ENCODE measurements at places on chromosomes 1 and 21.

- no peak for DNase-seq
Measured at GRCh38 chr1:115725600-115725999, 42.9 kb downstream of the CASQ2 start.

- no peak for DNase-seq
Measured at GRCh38 chr1:156910309-156910782, 10.1 kb upstream of the LRRC71 start.

DNA sequence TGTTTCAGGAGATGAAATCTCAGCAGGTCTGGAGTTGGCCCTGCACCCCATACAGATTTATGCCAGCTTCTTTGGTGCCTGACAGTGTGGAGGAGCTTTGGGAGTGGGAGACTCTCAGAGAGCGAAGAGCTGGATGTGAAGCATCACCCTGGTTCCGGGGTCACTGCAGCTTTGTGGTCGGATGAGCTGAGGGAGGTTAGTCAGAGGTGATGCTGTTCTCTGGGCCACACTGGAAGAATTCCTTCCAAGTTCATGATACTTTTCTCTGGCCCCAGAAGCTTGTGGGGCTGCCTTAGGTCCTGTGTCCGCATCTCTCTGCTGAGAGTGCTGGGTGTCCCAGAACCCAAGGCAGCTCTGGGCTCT lies 467.8 kb downstream of the CAMTA1 start:
- DNase-seq, result no peak

GRCh38 chr1:226738421-226738994 lies 574 bp downstream of the ITPKB start:
- DNase-seq, result no peak

- DNase-seq, result no peak
Measured at GRCh38 chr1:68188060-68188538, 44.2 kb downstream of the WLS start.

DNA sequence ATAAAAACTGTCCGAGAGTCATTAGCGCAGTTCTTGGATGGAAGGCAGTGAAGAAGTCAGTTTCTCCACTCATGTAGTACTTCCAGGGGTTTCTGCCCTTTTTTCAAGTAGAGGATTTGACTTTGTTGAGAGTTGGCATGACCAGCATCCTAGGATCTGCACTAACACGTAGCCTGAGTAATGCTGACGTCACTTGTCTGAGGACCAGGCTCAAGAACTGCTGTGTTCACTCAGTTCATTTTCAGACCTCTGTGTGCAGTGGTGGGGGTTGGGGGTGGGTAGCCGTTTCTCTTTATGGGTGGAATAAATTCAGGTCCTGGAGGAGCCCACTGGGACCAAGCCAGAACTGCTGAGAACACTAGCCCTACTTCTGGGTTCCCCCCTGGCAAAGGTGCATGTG lies 53.3 kb downstream of the MRPS6 start:
- no peak for DNase-seq

GRCh38 chr1:109619576-109620400 lies at the start of the genes AMPD2 and GNAT2:
Gene AMPD2 (plus strand): TSS chr1:109619837. CDS start chr1:109621176, 1,339 bp downstream.
Gene GNAT2 (minus strand): TSS chr1:109619616. CDS start chr1:109612870, 6,746 bp downstream.
- DNase-seq, result peak; percentile 57

DNA sequence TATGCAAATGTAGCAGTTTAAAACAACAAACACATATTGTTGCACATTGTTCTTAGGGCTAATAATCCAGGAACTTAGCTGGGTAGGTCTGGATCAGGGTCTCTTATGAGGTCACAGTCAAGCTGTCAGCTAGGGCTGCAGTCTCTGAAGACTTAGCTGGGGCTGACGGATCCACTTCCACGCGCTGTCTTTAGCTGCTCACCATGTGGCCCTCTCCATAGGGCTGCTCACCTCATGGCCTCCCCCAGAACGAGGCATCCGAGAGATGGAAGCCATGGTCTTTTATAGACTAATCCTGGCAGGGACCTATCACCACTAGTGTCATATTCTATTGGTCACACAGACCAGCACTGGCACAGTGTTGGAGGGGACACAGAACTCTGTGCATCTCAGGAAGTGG lies 8.7 kb upstream of the OXCT2 start:
- no peak for DNase-seq

DNA sequence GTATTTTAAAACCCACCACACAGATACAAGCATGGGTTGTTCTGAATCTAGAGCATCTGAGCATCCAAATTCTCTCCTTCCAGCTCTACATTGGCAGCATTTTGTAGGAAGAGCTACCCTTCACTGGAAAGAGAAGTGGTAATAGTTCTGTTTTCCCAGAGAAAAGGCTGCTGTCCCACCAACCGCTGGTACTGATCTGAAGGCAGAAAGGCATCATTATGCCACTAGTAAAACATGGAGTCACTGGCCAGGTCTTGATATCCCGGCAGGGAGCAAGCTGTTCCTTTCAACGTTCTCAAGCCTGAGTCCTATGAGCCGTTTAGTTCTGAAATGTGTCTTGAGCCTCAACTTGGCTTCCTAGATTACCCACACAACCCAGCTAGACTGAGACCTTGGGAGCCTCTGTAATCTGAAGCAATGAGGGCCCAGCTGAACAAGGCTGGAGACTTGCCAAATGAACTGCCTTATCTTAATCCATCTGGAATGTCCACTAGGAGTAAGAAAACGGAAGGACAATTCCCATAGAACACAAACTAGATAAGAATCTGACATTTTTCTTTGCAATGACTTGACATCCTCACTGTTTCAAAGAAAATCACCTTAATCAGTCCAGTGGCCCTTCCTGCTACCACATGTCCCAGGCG lies 116.8 kb downstream of the KCNH1 start:
- DNase-seq, result peak; percentile 83

DNA sequence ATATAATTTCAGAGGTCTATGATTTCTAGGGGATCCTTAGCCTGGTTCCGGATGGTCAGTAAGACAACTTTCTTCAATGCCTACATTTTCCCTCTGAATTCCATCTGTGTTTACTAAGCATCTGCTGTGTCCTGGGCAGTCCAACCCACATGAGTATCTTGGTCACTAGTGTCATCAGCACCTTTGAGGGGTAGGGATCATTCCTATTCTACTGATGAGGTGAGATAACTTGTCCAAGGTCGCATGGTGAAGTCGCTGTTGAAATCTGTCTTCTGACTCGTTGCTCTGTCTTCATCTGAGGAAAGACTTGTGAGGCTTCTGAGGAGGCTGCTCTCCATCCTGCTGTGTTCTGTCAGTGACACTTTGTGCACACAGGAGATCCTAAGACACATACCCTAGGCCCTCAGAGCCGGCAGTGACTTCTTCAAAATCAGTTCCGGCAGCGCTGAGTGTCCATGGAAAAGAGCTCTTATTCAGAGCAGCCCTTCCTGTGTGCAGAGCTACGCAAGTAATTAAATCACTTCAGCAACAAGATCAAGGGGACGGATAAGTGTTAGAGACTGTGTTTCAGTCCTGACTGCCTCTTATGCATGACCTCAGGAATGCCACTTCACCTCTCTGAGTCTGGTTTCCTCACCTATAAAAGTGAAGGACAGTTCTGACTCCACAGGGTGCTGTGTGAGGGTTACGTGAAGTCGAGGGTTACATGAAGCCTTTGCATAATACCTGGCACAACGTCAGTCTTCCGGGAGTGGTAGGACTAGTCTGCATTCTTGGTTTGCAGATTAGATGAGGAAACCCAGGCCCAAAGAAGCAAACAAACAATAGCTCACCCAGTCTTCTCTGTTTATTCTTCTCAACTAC lies 28.4 kb downstream of the AK2 start:
- DNase-seq, result no peak

GRCh38 chr1:112707221-112708001 lies 484 bp upstream of the RHOC start:
- DNase-seq, result peak; percentile 79

DNA sequence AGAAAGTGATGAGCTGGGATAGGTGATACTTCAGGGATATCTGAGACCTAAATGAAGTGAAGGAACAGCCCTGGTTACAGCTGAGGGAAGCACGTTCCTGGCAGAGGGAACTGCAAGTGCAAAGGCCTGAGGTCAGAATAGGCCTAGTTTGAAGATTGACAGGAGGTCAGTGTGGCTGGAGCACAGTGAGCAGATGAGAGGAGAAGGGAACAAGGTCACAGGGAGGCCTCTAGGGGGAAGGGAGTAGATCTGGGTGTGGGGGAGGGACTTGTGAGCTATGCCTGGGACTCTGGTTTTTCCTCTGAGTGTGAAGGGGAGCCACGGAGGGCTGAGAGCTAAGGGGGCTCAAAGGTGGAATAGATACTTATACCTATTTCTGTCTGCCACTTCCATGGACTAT lies 736.4 kb downstream of the MATN1 start:
- DNase-seq, result no peak

- DNase-seq, result no peak
Measured at GRCh38 chr1:156070548-156070947, 9.6 kb downstream of the RAB25 start.

DNA sequence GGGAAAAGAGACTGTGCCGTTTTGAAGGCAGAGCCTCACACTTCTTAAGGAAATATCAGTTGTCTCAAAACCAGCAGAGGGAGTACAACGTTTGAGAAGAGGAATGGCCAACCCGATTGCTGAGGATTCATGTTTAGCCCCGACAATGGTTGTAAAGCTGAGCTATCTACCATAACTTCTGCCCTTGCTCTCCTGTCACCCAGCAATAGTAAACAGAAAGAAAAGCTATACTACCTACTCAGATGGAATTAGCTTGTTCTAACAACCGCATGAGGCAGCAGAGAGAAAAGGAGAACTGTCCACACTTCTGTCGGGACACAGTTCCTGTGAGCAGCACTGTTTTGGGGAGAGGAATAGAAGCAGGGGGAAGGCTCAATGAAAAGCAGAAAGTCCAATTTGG lies 91.2 kb downstream of the SLC45A1 start:
- no peak for DNase-seq

DNA sequence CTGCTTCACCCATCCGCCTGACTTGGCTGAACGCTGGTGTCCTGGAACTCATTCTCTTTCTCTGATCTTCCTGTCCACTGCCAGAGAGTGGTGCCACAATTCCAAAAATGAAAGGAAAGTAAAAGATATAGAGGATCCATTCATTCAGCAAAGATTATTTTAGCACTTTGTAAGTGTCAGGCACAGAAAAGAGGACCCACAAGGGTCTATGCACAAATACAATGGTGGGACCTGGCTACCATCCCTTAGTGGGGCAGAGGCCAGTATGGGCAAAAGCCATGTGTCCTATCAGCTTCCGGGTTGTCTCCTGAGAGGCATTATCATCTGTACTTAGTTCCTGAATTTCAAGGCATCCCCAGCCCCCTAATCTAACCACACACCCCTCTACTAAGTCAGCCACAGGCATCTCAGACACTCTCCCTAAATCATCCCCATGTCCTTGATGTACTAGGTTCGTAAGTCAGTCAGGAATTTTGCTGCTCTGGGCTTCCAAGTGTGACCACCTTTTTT lies 19.0 kb downstream of the SSR2 start:
- DNase-seq, result no peak

GRCh38 chr1:242605521-242605920 lies 81.0 kb upstream of the PLD5 start:
- no peak for DNase-seq

GRCh38 chr1:216014086-216014485 lies 409.2 kb downstream of the USH2A start:
- DNase-seq, result no peak

DNA sequence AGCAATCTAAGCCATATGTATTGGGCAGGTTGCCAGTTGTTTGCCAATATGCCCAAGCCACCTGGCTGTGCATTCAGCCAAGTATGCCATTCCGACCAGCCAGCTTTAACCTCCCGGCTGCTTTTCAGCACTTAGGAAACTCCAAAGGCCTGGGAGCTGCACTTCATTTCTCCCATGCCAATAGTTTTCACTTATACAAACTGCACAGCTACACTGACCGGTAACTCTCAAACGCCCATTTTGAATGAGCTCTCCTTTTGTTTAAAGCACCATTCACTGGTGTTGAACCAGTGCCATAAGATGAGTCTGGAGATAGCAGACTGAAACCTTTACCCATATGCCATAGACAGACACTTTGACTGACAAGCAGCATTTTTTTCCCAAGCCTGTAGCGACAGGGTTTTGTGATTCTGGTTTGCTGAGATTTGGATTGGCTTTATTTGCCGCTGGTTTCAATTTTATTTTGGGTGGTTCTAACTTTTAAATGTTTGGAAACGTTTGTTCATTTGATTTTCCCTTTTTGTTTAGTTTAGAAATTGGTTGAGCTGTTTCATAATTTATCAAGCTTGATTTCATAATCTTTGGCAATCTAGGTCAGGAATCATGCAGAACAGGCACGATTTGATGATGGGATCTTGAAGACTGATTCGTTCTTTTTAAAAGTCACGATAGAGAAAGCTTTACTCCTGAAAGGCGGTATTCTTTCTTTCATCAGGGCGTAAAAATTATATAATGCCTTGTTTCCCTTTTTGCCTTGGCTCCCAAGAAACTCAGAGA lies 144.6 kb downstream of the NFIA start:
- no peak for DNase-seq

- DNase-seq, result no peak
Measured at GRCh38 chr1:206646504-206646903, 11.2 kb downstream of the DYRK3 start.

GRCh38 chr1:106793651-106794050 lies 262.8 kb upstream of the PRMT6 start:
- no peak for DNase-seq

- no peak for DNase-seq
Measured at GRCh38 chr21:40837456-40837855, 9.5 kb downstream of the DSCAM start.

All from HS-27A (cell line).